ENCODE measurements at places on chromosomes 7 and 10. TPM values are rescaled to one million over a fixed set of nuclear protein-coding genes. Genes with fewer than 3 reads are reported as not detected.

Gene NRCAM
- 11.0 TPM for total RNA-seq

Gene NKX6-2
- total RNA-seq = not detected

Gene MAGI2
- total RNA-seq = 4.1 TPM

- DNase-seq = no peak
Measured at GRCh38 chr7:4574851-4575250, 107.2 kb upstream of the FOXK1 start.

DNA sequence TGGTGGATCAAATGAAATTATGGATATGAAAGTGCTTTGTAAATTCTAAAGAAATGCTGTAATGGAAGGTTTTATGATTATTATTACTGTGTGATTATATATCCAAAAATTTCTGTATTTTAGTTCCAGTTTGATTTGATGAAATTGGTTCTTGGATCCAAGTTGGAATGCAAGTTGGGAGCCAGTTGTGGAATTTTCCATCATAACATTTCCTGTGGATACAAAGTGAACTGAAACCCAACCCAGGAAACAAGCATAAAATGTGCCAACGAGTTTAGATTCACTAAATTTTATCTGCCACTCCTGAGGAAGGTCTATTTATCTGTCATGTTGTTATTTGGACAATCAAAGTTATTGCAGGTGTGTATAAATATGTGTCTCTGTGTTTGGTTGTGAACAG is 131.4 kb upstream of the MDFIC start:
- DNase-seq = peak; percentile 17

DNA sequence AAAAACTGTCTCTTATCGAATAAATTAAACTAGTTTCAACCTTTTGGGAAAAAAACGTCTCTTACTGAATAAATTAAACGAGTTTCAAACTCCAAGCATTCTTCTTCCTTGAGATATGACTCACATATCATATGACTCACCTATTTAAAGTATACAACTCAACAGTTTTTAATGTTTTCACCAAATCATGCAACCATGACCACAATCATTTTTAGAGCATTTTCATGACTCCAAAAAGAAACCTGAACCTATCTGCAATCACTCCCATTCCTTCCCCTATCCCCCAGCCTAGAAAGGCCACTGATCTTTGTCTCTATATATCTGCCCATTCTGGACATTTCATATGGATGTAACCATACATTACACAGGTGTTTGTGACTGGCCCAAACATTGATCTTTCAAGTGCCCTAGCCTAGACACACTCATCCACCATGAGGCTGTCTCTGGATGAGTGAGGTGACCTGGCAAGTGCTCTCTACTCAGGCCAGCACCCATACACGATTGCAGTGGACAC is 115.3 kb downstream of the PIP4K2A start:
- DNase-seq = peak; percentile 82

GRCh38 chr7:105448181-105448580 is 59.5 kb upstream of the SRPK2 start:
- DNase-seq = no peak

DNA sequence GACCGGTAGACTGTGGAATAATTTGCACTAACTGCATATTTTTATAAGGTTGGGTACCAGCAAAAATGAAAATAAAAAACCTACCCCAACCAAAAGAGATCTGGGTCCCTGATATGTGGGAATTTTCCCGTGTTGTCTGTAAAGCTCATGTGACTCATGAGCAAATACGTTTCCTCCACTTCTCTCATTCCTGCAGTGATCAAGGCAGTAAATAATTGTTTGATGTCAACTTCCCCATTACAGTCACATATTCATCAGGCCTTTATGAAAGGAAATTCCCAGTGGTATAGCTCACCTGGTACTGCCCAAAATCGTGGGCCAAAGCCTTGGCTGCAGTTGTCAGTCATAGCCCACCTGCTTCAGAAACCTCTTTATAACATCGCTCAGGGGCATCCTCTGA is 166.0 kb upstream of the ANK3 start:
- no peak for DNase-seq

GRCh38 chr7:144830811-144831210 is 5.0 kb downstream of the TPK1 start:
- DNase-seq = peak; percentile 44

DNA sequence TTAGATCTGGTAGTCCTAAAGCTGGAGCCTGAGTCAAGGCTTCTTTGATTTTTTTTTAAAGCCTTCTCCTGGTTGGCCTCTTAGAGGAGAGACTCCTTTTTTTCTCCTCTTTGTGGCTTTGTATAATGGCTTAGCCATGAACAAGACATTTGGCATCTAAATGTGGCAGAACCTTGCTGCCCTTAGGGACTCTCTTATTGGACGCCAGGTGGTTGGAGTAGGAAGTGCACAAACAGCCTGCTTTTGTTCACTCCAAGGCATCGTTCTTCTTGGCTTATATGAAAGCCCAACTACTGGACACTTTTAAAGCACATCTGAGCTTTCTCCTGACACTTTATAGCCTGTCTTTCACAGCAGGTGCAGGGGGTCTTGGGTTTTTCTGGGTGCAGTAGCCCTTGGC is 25.0 kb downstream of the ZPBP start:
- DNase-seq = peak; percentile 40
